Stimulated activated CD4-positive, alpha-beta T cell treated with anti-CD3 and anti-CD28 coated beads, TNF-alpha, amount 100 ng/mL, for 1 hour (primary cell): ENCODE measurements at places on chromosomes 7 and 10.

DNA sequence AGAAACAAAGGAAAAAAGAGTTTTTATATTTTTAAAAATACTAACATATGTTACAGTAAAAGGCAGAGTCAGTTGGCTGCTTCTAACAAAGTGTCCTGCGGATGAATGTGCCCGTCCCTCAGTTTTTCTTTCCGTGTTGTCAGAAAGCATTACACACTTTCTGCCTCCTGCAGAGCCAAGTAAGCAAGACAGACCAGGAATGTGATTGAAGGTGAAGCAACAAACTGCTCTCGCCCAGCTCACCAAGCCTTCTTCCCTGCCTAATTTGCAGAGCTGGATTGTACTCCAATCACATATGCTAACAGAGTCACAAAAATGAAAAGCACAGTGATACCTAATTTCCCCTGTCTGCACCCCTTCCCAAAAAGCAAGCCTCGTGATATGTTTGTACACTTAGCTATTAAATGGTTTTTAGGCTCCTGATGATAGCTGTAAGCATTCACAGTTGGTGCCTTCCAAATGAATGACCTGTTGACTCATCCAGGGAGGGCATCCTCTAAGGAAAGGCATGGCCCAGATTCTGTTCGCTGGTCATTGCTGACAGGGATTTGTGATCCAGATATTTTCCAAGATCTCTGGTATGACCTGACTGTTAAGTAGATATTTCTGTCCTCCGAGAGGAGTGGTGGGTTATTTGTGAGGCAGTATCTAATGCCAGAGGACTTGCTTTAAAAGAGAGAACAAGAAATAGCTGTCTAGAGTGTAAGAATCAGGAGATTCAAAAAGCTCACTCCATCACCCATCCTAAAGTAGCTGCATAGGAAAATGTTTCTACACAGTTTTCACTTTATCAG is 187.3 kb upstream of the PLXDC2 start:
- no peak for DNase-seq

- no peak for DNase-seq
These were observed 136.5 kb upstream of the UNC5B start for GRCh38 chr10:71075759-71076472.

GRCh38 chr7:46786221-46786954 is 795.5 kb downstream of the TNS3 start:
- DNase-seq = no peak

DNA sequence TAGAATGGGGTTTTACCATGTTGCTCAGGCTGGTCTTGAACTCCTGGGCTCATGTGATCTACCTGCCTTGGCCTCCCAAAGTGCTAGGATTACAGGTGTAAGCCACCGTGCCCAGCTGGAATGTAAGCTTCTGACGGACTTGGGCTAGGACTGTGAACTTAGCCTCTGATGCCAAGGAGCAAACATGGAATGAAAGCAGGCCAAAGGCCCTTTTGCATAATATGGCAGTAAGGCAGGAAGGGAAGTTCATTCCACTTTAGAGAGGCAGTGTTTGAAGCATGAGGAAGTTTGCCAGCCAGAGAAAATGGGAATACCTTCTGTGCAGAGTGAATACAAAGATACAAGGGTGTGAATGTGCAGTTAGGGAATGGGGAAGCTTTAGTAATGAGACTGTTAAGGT is 20.3 kb downstream of the VCL start:
- DNase-seq = no peak

- DNase-seq = no peak
These were observed 140.2 kb upstream of the CTTNBP2 start for GRCh38 chr7:118013252-118014010.

DNA sequence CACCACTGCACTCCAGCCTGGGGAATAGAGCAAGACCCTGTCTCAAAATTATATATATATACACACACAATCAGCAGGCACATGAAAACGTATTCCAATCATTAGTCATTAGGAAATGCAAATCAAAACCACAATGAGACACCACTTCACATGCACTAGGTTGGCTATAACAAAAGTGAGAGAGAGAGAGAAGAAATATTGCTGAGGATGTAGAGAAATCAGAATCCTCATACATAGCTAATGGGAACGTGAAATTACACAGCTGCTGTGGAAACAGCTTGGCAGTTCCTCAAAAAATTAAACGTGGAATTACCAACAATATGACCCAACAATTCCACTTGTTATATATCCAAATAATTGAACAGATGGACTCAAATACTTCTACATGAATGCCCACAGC is 43.3 kb upstream of the CNNM1 start:
- no peak for DNase-seq

- no peak for DNase-seq
These were observed 74.1 kb downstream of the FAM53B start for GRCh38 chr10:124669824-124670654.

GRCh38 chr7:157514306-157514705 is 177.5 kb downstream of the DNAJB6 start:
- no peak for DNase-seq

GRCh38 chr10:85580585-85580984 is 786.0 kb downstream of the GRID1 start:
- DNase-seq = no peak

GRCh38 chr10:15295537-15296325 is 75.4 kb downstream of the FAM171A1 start:
- no peak for DNase-seq

GRCh38 chr7:149791-150636 is 42.4 kb upstream of the FAM20C start:
- DNase-seq = no peak

DNA sequence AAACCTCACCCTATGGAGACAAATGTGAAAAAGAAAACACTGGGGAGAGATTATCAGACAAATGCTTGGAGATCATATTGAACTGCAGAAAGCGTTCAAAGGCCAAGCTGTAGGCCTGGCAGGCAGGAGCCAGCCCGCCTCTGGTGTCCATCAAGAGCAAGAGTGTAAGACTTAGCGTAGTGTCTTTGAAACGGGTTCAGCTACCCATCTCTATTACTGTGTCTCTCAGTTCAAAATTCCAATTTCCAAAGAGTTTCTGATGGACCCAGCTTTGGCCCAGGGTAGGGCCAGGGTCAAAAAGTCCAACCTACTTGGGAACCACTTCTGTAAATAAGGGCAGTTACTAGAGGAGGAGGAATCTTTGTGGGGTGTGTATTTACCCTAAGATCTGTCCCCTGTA is 45.4 kb upstream of the HBP1 start:
- no peak for DNase-seq

GRCh38 chr10:74373059-74373458 is 222.0 kb downstream of the ADK start:
- no peak for DNase-seq
